ENCODE measurements at places on chromosomes 3 and 15.
A peak's percentile ranks its signal among the peaks of the same experiment; 100 is the strongest.

GRCh38 chr3:59578129-59578528, 528.3 kb upstream of the CFAP20DC start:
- DNase-seq: no peak

DNA sequence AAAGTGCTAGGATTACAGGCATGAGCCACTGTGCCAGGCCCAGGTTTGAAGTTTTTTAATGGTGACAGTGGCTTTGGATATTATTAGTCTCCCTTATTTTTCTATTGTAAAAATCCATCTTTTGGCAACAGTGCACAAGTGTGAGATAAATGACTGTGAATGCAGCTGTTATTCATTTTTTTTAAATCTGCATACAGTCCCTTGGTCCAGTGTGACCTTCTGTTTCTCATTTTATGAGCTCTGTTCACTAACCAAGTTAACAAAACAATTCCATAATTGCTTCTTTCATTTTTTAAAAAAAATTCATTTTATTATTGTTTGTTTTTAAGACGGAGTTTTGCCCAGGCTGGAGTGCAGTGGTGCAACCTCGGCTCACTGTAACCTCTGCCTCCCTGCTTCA, 381.8 kb downstream of the NAALADL2 start:
- DNase-seq: no peak

- no peak for DNase-seq
Observed at GRCh38 chr3:156300371-156300770, 180.0 kb downstream of the KCNAB1 start.

GRCh38 chr3:56370991-56371775, 97.1 kb downstream of the ERC2 start:
- no peak for DNase-seq

- no peak for DNase-seq
Observed at GRCh38 chr3:17830788-17831187, 88.4 kb upstream of the TBC1D5 start.

DNA sequence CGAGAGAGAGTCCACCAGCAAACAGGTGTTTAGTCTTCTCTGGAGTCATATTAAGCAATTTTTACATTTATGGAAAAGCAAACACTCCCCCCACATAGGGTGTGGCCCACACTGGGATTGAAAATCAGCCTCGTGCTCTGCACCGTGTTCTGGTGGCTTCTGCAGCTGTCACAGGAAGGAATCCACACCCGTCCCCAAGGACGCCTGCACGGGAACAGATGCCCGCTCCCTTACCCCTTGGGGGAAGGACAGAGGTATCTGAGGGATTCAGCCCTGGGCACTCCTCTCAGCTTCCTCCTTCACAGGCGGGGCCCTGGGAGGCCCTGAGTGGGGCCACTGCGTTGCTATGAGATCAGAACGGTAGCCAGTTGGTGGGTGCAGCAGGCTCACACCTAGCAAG, 27.8 kb downstream of the LIPC start:
- no peak for DNase-seq

GRCh38 chr3:61146010-61146890, 105.0 kb downstream of the FHIT start:
- DNase-seq: peak; percentile 21

GRCh38 chr3:153079386-153079785, 82.6 kb upstream of the RAP2B start:
- DNase-seq: no peak

DNA sequence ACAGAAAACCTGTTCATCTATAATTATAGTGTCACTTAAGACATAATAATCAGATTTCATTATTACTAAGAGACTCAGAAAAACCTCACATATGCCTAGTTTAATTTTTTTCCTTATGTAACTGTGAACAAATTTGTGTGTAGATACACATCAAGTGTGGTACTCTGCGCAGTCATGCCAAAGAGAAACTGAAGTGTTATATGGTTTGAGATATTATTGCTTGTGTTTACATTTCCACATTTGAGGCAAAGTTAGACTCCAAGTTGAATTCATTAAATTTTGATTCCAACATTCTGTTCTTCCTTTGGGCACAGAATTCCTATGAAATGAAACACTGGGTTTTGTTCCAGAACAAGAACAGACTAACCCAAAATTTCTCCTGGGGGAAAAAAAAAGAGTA, 2.2 kb downstream of the MBNL1 start:
- DNase-seq: no peak

DNA sequence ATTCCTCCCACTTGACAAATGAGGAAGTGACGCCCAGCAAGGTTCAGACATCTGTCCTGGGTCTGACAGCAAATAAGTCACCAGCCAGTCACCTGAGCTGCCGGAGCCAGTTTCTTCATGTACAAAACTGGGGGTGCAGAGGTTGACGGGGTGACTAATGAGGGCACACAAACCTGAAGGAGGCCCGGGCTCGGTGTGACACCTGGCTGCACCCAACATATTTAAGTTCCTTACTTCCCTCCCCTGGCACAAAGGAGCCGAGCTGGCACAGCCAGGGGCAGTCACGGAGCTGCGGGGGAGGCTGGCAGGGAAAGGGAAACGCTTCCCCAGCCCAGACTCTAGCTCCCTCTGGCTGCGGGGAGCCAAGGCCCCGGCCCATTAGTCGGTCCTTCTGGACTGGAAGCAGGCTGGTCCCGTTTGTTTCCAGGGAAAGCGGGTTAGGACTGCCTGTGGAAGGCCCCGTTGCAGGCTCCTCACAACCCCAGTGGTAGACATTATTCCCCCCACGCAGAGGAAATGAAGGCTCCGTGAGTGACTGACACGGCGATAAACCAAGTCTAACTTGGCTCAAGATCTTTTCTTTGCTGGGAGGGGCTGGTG, 2.3 kb downstream of the FBXL22 start:
- no peak for DNase-seq

DNA sequence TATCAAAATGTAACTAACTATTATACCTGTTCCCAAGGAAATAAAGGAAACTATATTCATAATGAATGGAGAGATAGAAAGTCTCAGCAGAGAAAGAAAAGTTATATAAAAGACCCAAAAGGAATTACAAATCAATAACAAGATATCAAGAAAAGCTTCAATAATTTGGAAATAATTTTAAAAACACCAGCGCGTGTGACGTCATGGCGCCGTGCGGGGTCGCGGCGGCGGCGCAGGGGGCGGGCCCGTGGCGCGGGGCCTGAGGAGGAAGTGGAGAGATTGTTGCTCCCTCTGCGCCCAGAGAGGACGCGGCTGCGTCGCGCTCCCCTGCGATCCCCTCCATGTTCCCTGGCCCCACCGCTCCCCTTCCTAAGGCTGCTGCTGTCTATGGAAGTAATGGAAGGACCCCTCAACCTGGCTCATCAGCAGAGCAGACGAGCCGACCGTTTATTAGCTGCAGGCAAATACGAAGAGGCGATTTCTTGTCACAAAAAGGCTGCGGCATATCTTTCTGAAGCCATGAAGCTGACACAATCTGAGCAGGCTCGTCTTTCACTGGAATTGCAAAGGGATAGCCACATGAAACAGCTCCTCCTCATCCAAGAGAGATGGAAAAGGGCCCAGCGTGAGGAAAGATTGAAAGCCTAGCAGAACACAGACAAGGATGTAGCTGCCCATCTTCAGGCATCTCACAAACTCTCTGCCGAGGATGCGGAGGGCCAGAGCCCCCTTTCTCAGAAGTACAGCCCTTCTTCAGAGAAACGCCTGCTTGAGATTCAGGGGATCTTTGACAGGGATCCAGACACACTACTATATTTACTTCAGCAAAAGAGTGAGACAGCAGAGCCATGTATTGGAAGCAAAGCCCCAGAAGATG, 4.1 kb downstream of the XCR1 start:
- DNase-seq: no peak

- DNase-seq: no peak
Observed at GRCh38 chr3:186964071-186964470, 33.7 kb downstream of the ST6GAL1 start.

- DNase-seq: peak; percentile 15
Observed at GRCh38 chr15:32936283-32936918, 218.6 kb downstream of the GREM1 start.

GRCh38 chr3:141412936-141413354, 44.6 kb downstream of the ZBTB38 start:
- no peak for DNase-seq

GRCh38 chr3:69579306-69580041, 159.8 kb upstream of the MITF start:
- DNase-seq: no peak

- DNase-seq: no peak
Observed at GRCh38 chr15:91496754-91497691, 356.5 kb upstream of the SLCO3A1 start.

DNA sequence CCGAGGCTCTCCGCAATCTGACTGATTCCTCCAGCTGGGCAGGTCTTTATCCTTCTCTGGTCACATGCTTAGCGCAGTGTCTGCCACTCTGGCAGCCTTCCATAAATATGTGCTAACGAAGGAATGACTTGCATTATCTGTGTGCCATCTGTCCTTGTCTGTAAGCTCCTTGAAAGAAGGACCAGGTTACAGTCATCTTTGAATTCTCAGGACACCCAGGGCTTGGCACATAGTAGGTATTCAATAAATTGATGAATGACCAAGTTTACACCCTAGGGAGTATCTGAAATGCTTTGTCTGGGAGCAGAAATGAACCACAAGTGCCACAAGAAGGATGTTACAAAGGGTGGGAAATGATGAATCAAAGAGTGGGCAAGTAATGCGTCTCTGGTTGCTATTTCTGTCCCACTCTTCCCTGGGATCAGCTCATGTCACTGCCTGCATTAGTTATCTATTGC, 16.5 kb upstream of the FAM3D start:
- no peak for DNase-seq

Data from foreskin keratinocyte (primary cell).